ENCODE measurements at places on chromosomes 4 and X.

- no peak for DNase-seq
Observed at GRCh38 chrX:97609938-97610337, 726.2 kb downstream of the RPA4 start.

DNA sequence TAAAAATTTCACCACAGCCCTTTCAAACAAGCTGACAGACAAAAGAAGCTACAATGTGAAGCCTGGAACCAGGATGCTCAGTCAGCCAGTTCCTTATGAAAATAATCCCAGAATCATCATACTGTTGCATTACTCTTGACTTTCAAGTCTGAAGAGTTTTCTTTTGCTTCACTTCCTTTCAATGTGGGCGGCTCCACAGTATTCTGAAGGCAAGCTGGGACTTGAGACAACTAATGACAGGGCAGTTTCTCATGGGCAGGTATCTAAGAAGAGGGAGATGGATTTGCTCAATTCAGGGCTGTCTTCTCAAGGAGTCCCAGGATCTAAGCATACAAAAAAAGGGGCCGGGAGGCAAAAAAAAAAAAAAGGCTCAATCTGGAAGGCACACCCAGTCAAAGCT is 173.4 kb downstream of the PAPSS1 start:
- DNase-seq, result no peak

GRCh38 chrX:72057849-72058248 is 73.9 kb downstream of the RTL5 start:
- no peak for DNase-seq

GRCh38 chr4:100657187-100657586 is 139.4 kb upstream of the EMCN start:
- no peak for DNase-seq

- peak; percentile 48 for DNase-seq
Observed at GRCh38 chrX:154374313-154375155, at the start of gene FLNA. Gene FLNA, minus strand, starts transcription at chrX:154374634. Its CDS starts 3,389 bp downstream, at chrX:154371245.

- no peak for DNase-seq
Observed at GRCh38 chrX:52576946-52577345, 60.1 kb upstream of the XAGE1B start.

GRCh38 chr4:152112887-152113286 is 352.1 kb upstream of the GATB start:
- no peak for DNase-seq

DNA sequence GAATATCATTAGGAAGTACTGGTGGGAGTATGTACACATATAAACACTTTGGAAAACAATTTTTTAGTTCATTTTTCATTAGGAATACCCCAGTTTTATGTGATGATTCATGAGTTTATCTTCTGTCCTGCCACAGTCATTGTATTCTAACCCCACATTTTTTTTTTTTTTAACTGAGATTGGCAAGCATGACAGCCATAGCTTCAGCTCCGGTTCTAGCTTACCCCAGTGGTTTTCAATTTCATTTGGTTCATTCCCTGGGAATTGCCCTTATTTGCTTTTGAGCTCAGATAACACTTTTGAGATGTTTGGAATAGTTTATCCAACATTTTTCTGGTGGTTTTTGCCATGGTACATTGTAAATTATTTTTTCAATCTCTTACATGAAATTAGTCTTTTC is 21.0 kb upstream of the FMR1 start:
- no peak for DNase-seq

- no peak for DNase-seq
Observed at GRCh38 chrX:9605484-9605883, 140.6 kb downstream of the TBL1X start.

DNA sequence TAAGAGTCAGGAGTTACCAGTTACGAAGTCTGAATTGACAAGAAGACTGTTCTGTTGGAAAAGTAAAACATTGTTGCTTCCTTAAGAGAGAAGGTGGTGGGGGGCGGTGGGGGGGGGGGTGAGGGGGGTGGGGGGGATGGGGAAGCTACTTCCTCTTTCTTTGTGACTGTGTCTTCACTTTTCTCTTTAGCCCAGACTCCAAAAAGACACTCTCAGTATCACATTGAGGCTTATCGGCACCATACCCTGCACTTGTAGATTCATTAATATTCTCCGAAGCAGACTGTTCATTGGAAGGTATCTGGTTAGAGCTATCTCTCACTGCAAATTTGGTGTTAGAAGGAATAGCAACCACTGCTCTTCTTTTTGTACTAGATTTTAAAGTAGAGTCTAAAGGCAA is 94.5 kb upstream of the IL13RA1 start:
- DNase-seq, result no peak

DNA sequence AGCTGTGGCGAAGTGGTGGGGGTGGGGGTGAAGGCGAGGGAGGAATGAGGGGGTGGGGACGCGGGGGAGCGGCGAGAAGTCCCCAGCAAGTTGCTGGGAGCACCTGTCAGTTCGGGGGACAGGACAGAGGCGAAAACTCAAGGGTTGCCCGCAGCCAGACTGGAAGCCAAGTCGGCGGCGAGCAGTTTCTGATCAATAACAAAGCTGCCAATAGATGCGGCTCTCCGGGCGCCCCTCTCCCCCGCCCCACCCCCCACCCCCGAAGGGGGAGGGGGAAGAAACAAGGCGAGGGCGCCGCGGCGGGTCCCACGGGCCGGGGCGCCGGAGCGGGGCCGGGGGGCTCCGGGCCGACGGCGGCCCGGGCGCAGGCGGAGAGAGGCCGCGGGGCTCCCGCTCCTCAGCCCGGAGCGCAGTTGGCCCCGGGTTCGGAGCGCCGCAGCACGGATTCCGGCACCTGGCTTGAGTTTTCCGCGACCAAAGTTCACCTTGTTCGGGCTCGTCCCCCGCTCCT is 379 bp downstream of the PDGFC start:
- DNase-seq, result no peak

- no peak for DNase-seq
Observed at GRCh38 chr4:48746608-48747362, 33.3 kb downstream of the FRYL start.

DNA sequence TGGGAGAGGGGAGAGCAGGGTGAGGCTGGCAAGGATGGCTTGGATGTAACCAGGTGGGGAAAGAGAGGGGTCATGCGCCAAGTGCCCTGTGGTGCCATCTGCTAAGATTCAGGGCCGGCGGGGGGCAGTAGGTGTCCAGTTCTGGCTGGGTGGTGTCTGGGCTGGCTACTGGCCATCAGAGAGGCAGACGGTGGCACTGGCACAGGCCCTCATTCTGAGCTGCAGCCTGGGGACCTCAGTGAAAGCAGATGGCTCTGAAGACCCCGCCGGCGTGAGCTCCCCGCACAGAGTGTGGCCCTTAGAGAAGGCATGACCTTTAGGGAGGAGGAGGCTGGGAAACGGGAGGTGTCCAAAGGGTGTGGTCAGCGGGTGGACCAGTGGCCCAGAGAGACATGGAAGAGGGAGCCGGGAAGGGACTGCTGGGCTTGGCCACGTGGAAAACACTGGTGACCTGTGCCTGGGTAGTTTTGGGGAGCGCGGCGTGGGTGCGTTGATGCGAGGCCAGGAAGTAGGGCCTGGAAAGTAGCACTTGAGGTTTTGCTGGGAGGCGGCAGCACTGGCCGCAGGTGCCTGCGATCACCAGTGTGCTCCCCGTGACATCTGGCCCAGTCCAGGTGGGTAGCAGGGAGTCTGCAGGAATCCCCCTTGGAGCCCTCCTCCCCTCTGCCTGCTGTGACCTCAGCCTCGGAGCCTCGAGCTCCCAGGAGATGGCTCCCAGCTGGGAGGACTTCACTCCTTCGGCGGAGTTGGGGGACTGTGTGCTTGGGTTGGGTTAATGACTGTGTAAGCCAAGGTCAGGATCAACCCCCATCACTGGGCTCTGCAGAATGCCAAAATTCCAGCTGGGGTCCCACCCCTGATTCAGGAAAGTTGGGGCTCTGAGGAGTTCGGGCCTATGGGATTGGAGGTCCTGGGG is 9.3 kb upstream of the SH3TC1 start:
- DNase-seq, result no peak

GRCh38 chr4:80463509-80463908 is 128.0 kb downstream of the CFAP299 start:
- no peak for DNase-seq

- DNase-seq, result no peak
Observed at GRCh38 chr4:2882341-2882740, 38.7 kb downstream of the ADD1 start.

- DNase-seq, result no peak
Observed at GRCh38 chr4:91317434-91317833, 986.3 kb upstream of the GRID2 start.

DNA sequence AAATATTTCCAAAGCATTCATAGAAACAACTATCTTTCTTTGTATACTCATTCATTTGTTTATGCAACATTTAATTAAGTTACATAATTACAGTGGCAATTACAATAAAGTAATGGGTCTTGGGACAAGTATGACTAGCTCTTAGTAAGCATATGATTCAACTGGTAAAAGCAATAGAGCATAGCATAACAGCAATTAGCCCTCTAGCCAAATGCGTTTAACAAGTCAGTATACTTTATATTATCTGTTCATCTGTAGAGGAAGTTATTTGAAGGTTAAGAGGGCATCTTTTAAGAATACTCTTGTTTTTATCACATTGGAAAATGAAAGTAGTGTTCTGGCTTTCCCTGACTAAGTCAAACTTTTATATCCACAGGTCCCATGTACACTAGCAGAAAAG is 198.1 kb upstream of the UGT8 start:
- no peak for DNase-seq

DNA sequence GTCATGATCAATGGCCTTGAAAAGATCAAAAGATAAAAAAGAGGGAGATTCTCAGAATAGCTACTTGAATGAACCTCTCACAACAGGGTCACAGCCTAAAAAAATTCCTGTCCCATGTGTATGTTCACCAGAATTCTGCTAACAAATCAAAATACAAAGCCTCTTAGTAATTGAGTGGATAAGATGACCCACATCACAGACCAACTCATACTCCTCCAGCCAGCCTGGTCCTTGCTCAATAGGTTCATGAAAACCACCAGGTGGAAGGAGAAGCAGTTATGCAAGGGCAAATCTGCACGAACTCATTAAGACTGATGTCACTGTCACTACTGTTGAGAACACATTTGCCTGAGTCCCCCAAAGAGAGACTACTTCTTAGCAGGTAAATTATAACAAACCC is 21.5 kb downstream of the WDFY3 start:
- no peak for DNase-seq

DNA sequence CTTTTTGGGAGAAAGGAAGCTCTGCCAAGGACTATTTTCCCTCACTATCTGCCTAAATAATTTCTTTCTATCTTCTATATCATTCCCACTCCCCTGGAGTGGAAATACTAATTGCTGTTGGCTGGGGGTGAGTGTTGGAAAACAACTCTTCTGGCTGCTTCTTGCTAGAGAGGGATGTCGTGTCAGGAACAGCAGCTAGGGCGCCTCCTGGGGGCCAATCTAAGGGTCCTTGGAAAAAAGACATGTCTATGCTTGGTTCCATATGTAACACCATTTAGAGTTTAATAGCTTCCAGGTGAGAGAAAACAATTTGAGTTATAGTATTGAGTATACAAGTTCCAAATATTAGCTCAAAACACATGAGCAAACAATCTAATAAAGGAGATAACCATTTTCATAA is 111.3 kb downstream of the MAGEE1 start:
- DNase-seq, result no peak

DNA sequence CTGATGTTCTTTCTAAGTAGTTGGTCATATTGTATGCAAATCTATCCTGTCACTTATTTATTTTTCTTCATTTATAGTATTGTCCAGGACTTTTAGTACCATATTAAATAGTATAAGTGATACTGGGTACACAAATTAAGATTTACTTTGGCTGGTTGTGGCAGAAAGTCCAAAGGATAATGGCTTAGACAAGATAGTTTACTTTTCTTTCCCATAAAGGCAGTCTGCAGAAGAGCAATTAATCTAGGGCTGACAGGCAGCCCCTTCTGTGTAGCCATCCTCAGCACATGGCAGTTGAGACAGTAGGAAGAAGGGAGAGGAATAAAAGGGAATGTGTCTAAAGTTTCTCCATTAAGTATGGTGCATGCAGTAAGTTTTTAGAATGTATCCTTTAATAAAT is 6.4 kb downstream of the RBM10 start:
- no peak for DNase-seq

- peak; percentile 58 for DNase-seq
Observed at GRCh38 chr4:38034986-38035882, 75.0 kb downstream of the PTTG2 start.

- DNase-seq, result peak; percentile 48
Observed at GRCh38 chr4:173332021-173332487, 2.1 kb downstream of the HMGB2 start.

GRCh38 chrX:100409610-100410590 is at the start of gene PCDH19:
Gene PCDH19, minus strand, starts transcription at chrX:100410273. Its CDS starts 1,676 bp downstream, at chrX:100408597.
- DNase-seq, result peak; percentile 54

- DNase-seq, result no peak
Observed at GRCh38 chrX:20300822-20301221, 34.1 kb upstream of the RPS6KA3 start.

GRCh38 chrX:133570549-133570948 is 155.3 kb upstream of the GPC4 start:
- DNase-seq, result no peak

GRCh38 chrX:153517946-153518834 is 748 bp downstream of the ATP2B3 start:
- DNase-seq, result no peak

GRCh38 chrX:9062641-9063040 is 28.7 kb upstream of the FAM9B start:
- no peak for DNase-seq

GRCh38 chr4:105944540-105944939 is 49.3 kb downstream of the NPNT start:
- DNase-seq, result no peak

- DNase-seq, result peak; percentile 43
Observed at GRCh38 chrX:37060999-37061398, 52.8 kb downstream of the FAM47C start.

- no peak for DNase-seq
Observed at GRCh38 chr4:64807821-64808220, 398.6 kb upstream of the TECRL start.

DNA sequence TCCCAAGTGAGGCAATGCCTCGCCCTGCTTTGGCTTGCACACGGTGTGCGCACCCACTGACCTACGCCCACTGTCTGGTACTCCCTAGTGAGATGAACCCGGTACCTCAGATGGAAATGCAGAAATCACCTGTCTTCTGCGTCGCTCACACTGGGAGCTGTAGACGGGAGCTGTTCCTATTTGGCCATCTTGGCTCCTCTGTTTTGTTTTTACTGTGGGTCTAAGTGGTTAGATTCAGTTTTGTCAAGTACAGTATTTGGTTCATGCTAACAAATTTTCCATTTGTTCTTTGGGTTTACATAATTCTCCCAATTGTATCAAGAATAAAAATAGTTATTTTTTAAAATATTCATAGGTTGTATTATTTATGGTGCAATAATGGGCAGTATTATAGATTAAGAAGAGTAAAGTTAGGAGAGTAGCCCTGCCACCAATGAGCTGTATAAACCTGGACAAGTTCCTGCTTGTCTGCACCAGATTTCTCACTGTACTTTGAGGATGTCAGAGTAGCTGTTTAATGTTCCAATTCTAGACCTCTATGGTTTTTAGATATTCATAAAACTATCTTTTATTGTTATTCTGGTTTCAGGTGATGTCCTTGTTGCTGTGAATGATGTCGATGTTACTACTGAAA is 23.4 kb downstream of the INTU start:
- DNase-seq, result no peak

- DNase-seq, result no peak
Observed at GRCh38 chr4:38125816-38126215, 165.6 kb downstream of the PTTG2 start.
